ENCODE measurements at places on chromosomes 5 and 9. TPM values are rescaled to one million over a fixed set of nuclear protein-coding genes. Genes with fewer than 3 reads are reported as not detected.
A peak's percentile ranks its signal among the peaks of the same experiment; 100 is the strongest.

DNA sequence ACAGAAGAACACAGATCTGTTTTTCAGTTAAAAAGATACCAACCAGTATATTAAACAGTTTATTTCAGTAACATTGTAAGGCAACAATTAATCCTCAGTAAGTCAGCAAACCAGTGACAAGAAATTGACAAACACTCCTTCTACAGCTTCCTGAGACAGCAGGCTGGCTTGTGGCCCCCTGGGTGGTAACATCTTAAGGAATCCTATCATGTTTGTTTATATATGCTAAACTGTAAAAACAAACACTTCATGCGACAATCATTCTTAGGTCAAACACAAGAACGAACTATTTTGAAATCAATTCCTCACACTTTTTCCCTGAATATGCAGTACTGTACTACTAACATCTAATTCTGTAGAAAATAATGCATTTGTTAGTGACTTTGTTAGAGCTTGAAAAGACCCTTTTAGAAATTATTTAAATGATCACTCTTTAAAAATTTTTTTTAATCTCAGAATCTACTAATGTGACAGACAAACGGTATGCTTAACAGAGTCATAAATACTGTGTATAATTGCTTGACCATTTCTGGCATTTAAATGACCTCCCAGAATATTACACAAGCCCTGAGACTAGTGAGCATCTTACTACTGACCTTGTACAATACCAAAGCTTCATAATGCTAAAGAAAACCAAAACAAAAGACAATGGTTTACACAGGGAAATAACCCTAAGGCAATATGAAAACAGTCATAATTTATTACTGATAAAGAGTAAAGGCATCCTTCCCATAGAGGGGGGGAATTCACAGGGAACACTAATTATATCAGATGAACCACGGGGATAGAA, 48.2 kb downstream of the ERMP1 start:
- no peak overlapping the region for H3K27ac ChIP-seq
- H3K4me1 ChIP-seq = no peaks in the 10 kb centered on the region
- no peak overlapping the region for H3K4me3 ChIP-seq
- H3K27me3 ChIP-seq = no peaks in the 10 kb centered on the region

DNA sequence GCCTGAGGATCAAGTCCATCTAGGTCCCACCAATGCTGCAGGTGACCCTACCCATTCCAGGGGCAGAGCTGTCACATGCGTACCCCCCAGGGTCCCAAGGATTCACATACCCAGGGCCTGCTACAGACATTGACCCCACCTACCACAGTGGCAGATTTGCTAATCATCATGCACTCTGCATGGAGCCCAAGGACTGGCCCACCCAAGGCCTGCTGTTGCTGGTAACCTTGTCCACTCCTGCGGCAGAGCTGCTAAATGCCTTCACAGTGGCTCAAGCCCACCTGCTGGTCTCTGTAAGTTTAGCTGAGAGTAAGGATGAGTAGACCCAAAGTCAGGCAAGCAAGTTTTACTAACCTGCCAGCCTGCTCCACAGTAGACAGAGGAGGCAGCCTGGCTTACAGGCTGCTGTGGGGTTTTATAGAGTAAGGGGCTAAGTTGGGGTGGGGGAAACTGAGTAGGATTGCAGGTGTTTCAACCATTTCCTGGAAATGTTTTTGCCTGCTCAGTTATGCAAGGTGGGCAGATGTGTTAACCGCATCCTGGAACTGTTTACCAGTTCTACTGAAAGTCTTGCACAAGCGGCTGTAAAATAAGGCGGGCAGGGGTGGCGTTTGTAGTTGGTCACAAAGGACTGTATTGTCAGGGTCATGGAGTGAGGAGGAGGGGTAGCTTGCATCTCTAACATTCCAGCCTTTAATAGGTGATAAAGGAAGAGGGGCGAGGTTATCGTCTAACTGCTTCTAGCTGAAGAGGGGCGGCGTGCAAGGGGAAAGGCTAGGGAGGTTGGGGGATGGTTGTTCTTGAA, 2163.5 kb upstream of the WWC1 start:
- no peaks in the 10 kb centered on the region for H3K27me3 ChIP-seq
- no peak overlapping the region for H3K4me3 ChIP-seq
- DNase-seq = no peak
- no peaks in the 10 kb centered on the region for H3K4me1 ChIP-seq
- no peak overlapping the region for H3K27ac ChIP-seq

Gene ENTPD2
- total RNA-seq = not detected

Gene DMXL1
- total RNA-seq = 135 TPM

DNA sequence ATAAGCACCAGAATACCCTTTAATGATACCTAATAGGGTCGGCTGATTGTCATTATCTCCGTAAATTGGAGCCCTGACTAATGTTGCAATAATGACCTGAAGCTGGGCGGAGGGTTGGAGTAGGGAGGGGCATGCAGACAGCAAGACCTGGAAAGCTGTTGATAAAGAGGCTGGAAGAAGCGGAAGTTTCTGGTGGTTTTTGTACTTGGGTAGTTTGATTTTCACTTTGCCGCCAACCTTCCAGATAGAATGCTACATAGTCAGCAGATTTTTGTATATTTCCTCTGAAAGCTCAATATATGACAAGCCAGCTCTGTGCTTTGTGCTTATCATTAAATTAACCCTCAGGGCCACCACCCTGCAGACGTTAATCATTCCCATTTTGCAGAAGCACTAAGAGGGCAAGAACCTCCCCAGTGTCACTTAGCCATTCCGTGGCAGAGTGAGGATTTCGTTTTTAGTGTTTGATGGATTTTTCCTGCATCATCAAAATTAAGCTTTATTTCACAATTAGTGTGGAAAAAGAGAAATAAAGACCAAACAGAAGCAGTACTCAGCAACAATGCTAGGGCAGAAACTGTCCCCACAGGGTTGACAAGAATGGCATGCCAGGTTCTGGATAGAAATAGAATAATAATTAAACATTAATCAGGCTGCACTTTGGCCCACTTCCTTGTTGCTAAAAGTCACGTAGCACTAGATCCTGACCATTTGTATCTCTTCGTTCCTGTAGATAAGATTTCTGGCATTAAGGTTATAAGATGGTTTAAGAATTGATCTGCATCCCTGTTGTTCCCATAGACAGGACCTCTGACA, 34.7 kb downstream of the DIRAS2 start:
- no peak overlapping the region for H3K27ac ChIP-seq
- H3K36me3 ChIP-seq = no peaks in the 10 kb centered on the region
- no peak overlapping the region for H3K4me3 ChIP-seq
- no peaks in the 10 kb centered on the region for H3K4me1 ChIP-seq
- no peaks in the 10 kb centered on the region for H3K27me3 ChIP-seq

DNA sequence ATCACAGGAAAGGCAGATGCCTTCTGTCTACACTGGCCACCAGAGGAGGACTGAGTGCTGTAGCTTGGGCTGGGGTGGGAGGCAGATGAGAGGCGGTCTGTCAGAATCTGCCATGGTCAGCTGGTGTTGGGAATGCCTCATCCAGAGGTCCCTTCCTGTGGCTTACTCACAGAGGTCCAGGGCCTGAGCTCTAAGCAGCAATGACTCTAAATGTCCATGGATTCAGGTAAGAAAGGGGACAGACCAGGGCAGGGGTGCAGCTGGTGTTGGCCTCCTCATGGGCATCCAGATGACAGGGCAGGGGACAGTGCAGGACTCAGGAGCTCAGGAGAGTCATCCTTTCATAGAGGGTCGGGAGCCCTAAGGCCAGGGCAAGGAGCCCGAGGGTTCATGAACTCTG, 165.0 kb downstream of the ICE1 start:
- no peak overlapping the region for H3K4me3 ChIP-seq
- no peak overlapping the region for H3K27ac ChIP-seq
- no peaks in the 10 kb centered on the region for H3K4me1 ChIP-seq
- no peak for DNase-seq
- no peaks in the 10 kb centered on the region for H3K36me3 ChIP-seq

- DNase-seq = peak; percentile 74
- H3K4me3 ChIP-seq = peak within 1 kb of the TSS; percentile 26
- no peaks in the 10 kb centered on the region for H3K36me3 ChIP-seq
- H3K27me3 ChIP-seq = peaks cover 85% of the 10 kb centered on the region
- peaks cover 60% of the 10 kb centered on the region for H3K4me1 ChIP-seq
- no peak within 1 kb of the TSS for H3K27ac ChIP-seq
Measured at GRCh38 chr5:73448463-73449136, at the start of gene FOXD1. TSS of gene FOXD1 (minus strand) at chr5:73448777. CDS start at chr5:73448362, 415 bp downstream.

Gene PDE8B
- 0.07 TPM for total RNA-seq

- DNase-seq = no peak
- H3K36me3 ChIP-seq = peaks cover 28% of the 10 kb centered on the region
- H3K4me1 ChIP-seq = peaks cover 51% of the 10 kb centered on the region
- H3K4me3 ChIP-seq = peak overlapping the region; percentile 88
Measured at GRCh38 chr5:172770374-172770674, 671 bp downstream of the DUSP1 start.

Measured in B cell (primary cell).